Activated naive CD4-positive, alpha-beta T cell treated with Interleukin-2 at 50 U/mL for 16 hours (primary cell): ENCODE measurements at places on chromosomes 11 and 22.

DNA sequence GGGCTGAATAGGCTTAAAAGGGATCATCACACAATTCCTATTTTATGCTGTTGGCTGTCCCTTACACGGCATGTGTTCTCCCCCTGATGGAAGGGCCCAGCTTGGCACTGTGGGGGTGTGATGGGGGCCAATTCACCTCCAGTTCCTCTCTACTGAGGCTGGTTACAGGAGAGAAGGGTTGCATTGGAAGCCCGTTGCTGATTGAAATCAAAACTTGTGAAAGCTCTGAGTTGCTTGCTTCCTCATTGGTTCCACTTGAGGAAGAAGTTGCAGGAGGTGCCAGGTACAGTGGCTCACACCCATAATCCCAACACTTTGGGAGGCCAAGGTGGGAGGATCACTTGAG is 13.3 kb upstream of the PRG2 start:
- no peak for DNase-seq

GRCh38 chr11:92826136-92826535 is 143.3 kb upstream of the MTNR1B start:
- DNase-seq, result no peak

- no peak for DNase-seq
These were observed 142.2 kb downstream of the FAM76B start for GRCh38 chr11:95647355-95647754.

- DNase-seq, result no peak
These were observed 9.4 kb downstream of the SIGIRR start for GRCh38 chr11:405323-405953.

GRCh38 chr11:3783611-3784010 is 13.7 kb downstream of the NUP98 start:
- no peak for DNase-seq

GRCh38 chr11:12840871-12841660 is 166.8 kb downstream of the TEAD1 start:
- no peak for DNase-seq

DNA sequence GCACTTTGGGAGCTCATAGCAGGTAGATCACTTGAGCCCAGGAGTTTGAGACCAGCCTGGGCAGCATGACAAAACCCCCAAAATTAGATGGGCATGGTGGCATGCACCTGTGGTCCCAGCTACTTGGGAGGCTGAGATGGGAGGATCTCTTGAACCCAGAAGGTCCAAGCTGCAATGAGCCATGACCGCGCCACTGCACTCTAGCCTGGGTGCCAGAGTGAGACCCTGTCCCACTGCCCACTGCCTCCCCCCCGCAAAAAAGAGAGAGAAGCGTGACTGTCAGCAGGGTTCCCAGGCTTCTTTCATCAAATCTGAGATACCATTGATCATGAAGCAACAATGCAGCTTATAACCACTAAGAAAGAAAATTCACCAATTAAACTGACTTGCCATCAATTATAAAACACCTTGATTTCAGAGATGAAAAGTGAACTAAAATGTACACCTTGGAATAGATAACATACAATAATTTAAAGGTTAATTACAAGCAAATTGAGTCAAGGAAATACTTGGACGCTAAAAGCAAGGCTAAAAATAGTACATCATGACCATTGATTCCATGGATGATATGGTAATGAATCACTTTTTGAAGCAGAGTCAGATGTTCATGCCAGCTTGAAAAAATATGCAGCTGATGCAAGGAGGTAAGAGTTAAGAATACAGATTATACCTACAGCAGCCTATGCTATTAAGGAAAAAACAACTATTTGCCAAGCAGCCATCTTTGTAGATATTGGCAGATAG is 90.8 kb upstream of the ALKBH3 start:
- no peak for DNase-seq

DNA sequence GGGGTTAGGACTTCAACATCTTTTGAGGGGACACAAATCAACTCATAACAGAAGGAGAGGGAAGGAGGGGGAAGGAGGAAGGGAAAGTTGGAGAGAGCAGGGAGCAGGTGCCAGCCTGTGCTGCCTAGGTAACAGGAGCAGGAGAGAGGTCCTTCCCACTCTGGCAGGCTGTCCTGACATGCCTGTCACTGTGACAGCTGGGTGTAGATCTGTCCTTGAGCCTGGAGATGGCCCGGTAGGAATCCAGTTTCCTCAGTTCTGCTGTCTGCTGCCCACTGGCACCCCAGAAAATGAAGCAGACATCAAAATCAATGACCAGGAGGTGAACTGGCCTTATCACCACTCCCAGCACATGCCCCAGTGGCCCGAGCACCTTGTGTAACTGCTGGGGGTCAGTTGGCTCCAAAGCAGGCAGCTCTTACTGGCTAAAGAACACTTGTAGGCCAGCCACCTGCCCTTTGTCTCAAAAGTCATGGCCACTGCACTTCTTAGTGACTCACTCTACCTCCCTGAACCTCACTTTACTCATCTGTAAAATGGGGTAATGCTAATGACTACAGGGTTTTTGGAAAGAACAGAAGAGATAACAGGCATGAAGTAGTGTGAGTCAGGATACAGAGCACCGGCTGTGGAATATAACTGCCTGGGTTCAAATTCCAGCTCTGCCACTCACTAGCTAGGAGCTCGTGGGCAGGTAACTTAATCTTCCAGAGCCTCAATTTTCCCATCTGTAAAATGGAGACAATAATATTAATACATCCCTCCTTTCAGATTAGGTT is 8.0 kb upstream of the TSPAN18 start:
- DNase-seq, result no peak

GRCh38 chr11:67024410-67024809 is 1.5 kb downstream of the SYT12 start:
- DNase-seq, result peak; percentile 52

GRCh38 chr11:119062779-119063178 is 4.8 kb upstream of the VPS11 start:
- DNase-seq, result no peak

DNA sequence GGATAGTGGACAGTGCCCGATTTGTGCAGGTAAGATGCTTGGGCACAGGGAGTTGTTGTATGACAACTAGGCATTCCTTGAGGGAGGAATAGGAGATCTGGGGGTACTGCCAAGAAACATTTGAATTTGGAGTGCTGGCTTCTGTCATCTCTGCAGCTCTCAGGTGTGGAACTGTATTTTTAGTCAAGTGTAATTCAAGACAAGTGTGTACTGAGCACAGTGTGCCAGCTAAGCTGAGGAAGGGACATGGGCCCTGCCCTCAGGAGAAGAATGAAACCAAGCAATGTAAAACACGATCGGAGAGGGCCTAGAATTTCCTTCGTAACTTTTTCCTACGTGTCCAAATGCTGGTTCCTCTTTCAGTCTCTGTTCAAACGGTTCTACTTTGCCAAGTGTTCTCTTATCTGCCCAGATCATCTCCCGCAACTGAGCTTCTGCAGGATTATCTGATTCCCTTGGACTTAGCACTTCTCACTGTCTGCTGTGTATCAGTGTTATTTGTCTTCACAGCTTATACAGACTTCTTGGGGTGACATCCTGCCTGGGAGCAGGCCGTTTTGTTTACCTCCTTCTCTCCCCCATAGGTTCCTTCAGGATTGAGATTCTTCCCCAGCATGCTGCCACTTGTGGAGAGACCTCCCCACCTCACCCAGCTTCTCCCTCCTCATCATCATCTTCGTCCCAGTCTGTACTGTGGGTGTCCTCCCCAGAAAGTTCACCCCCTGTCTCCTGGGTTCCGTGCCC is 27.6 kb downstream of the ART5 start:
- no peak for DNase-seq

DNA sequence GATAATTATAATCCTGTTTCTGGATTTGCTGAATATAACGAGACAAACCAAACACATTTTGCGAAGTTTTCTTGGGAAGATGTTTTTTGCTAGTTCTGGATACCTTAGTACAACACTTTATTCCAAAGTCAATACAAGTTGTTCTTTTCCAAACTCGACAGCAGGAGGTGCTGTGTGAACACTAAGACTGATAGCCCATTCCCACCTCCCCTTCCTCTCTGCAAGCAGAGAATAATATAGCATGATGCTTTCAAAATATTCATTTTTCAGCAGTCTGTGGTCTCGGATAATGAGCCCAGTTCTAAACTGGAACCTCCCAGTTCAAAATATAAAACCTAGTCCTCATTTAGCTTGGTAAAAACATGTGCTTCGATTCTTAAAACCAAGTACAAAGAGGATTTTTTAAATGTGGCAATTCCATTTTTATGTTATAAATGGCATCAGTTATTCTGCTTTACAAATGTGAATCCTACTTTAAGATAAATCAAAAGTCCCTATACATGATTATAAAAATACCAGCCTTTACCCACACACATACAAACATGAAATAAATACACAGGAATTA is 129.1 kb downstream of the DCDC1 start:
- DNase-seq, result no peak

DNA sequence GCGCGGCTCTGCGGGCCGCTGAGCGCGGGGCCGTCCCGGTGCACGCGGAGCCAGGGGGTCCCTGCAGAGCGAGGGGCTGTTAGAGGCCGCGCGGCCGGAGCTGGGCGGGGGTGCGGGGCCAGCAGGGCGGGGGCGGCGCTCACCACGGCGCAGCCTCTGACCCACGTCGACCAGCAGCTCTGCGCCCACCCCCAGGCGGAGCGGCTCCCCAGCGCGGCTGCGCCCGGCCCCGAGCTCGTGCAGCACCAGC is 385 bp upstream of the SCO2 start:
- DNase-seq, result no peak

DNA sequence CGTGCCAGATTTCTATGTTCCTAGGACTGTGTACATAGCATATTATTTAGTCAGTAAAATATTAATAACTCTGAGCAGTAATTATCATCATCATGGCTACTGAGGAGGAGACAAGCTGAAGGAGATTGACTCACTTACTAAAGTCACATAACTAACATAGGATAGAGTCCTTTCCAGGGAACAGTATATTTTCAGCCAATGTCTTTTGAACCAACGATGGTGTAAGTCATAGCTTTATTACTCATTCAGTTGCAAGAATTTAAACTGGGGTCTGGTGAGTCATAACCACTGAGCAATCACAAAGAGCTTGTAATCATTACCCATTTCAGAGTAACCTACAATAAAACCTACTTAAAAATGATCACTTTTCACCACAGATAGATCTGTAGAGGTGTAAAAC is 1564.8 kb upstream of the TENM4 start:
- DNase-seq, result no peak

DNA sequence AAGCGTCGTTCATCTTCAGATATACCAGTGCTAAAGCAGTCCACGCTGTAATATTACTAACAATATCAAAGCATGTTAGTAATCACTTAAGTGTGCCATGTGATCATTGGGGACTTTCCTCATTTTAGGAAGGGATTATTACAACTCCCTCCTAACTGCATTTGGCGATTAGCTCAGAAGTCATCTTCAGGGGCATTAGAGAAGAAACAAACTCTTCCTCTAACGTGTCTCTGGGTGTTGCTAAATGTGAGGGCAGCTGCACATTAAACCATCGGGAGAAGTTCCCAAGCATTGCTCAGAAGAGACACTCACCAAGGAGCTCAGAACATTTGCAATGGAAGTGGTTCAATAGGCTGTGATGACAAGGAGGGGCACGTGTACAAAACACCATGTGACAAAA is 17.2 kb downstream of the TESMIN start:
- no peak for DNase-seq

GRCh38 chr11:80532633-80533232 is 1091.9 kb upstream of the TENM4 start:
- no peak for DNase-seq

GRCh38 chr22:29320546-29320945 is 5.0 kb upstream of the RASL10A start:
- DNase-seq, result no peak

GRCh38 chr11:18633256-18634139 is 644 bp downstream of the SPTY2D1 start:
- peak; percentile 44 for DNase-seq

DNA sequence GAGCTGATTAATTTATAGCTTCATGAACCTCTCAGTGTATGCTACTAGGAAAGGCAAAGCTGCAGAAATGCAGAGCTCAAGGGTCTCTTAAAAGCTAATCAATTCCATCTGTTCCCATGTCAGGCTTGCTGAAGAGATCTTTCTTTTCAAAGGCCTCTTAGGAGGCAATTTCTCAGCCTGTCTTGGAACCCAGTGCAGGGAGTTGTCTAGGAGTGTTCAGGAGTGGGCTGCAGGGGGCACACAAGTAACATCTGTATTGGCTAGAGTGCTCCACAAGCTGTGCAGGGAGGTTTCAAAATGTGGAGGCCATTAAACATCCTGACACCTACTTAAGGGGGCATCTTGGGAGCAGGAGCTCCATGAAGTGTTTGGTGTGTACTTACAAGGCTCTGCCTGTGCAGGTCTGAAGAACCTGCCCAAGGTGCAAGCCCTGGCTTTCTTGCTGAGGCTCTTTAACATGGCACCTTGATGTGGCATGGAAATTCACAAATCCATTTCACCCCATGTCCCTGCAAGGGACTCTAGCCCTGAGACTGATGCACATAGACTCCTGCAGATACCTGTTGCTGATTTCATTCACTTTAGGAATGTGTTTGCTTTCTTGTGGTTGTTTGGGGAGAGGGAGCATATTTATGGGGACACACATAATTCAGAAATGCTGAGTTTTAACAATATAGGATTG is 134.7 kb downstream of the ME3 start:
- DNase-seq, result no peak

DNA sequence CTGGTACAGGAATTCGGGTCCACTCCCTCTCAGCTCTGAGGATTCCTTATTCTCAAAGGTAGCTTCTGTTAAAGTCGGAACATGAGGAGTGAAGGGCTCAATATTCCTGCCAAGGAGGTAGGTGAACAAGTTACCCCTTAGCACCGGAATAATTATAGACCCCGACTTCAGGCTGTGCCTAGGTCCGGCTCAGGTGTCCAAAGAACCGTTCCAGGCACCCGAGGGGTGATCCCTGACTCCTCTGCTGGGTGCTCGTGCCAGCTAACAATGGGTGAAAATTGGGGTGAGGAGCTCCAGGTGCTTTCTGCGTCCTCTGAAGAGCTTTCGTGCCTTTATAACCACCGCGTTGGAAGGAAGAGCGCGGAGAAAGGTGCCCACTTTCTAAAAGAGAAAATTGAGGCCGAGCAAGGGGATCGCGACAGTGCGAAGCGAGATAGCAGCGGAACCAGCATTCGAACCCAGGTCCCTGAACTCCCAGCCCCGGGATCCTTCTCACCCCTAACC is 393 bp downstream of the CYB561A3 start:
- DNase-seq, result no peak

DNA sequence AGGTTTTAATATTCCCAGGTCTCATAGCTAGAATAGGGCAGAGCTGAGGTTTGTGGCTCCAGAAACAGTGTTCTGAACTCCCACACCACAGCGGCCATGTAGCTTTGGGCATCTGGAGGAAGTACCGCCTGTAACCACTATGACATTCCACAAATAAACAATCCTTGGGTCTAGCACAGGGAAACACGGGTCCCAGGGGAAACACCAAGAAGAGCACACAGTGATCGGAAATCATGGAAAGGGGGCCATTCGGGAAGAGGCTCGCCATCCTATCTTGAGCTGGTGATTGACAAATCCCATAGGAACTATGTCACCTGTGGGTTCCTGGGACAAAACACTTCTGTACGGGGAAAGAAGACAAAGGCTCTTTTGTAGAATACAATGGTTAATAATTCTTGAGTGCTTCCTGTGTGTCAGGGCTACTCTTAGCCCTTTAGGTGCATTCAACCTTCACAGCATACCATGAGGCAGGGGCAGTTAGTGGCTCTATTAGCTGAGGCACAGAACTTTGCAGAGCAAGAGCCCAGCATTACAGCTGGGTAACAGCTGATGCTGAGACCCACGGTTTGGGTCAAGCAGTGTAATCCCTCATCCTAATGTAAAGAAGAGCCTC is 514.2 kb downstream of the NTM start:
- no peak for DNase-seq
